ENCODE measurements at places on chromosomes 7 and 10. TPM values are rescaled to one million over a fixed set of nuclear protein-coding genes. Genes with fewer than 3 reads are reported as not detected.

DNA sequence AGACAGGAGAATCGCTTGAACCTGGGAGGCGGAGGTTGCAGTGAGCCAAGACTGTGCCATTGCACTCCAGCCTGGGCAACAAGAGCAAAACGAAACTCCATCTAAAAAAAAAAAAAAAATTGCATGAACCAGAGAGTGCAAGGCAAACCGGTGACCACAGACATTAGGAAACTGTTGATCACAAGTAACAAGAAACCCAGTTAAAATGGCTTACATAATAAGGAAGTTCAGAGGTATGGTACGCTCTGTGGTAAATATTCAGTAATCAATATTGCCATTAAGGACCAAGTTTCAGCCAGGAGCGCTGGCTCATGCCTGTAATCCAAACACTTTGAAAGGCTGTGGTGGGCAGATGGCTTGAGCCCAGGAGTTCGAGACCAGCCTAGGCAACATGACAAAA lies 9.2 kb upstream of the NT5C2 start:
- no peak for DNase-seq

GRCh38 chr10:102757323-102757722 lies 13.6 kb downstream of the WBP1L start:
- DNase-seq = no peak

- no peak for DNase-seq
Observed at GRCh38 chr7:131893631-131894340, 337.4 kb upstream of the PODXL start.

- no peak for DNase-seq
Observed at GRCh38 chr7:157881048-157881771, 544.4 kb downstream of the DNAJB6 start.

DNA sequence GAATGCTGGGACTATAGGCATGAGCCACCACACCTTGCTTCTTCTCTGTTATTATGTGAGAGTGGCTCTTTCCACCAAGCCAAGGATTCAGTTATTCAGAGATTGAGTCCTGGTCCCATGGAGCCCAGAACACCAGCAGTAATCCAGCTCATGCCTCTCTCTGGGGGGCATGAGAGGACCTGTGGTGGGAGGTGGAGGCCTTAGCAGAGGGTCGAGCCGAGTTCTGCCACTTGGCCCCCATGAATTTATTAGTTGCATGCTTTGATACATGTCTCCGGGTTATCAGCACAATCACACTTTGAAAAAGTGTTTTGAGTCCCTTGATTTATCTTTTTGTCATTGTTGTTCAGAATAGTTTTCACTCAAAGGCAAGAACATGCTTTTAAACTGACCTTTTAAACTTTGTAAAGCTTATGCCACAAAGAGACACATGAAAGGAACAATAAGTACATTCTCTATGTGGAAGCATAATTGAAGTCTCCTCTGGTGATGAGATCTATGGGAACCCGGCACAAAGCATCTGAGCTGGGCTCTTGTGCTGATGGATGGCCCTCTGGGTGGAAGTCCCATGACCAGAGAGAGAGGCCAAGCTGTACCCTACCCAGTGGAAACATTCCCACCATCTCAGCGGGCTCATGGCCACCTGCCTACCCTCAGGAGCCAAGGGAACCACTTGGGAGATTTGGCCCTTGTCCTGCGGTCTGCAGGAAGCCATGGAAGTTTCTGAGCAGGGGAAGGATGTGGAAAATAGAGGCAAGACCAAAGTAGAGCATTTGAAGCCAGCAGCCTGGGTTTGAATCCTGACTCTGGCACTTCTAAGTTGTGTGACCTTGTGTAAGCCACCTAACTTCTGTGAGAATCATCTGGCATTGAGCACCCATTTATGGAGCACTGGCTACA lies 53.9 kb downstream of the MINDY4 start:
- no peak for DNase-seq

DNA sequence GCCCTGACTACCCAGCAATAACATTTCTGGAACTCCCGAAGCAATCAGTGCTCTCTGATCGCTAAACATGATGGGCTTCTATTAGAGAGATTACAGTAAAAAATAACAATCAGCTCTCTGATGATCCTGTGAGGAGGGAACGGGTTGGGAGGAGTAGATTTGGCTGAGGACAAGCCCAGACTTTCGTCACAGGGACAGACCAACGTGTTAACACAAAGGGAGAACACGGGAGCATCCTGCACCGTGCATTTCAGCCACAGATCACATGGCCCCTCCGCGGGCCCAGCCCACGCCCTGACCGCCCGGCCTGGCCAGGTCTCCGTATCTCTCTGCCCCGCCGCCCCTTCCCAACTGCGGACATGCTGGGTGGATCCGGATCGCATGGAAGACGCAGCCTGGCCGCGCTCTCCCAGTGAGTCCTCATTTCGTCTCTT lies 95.0 kb upstream of the AGBL3 start:
- peak; percentile 99 for DNase-seq

GRCh38 chr10:101091546-101092290 lies 29.9 kb downstream of the KAZALD1 start:
- no peak for DNase-seq

The PPP1R17 gene
- total RNA-seq = not detected

The PFKFB3 gene
- total RNA-seq = 22.9 TPM
